ENCODE measurements at places on chromosomes 13 and 19.

GRCh38 chr13:40961826-40962225, 57.3 kb downstream of the ELF1 start:
- no peak for DNase-seq

DNA sequence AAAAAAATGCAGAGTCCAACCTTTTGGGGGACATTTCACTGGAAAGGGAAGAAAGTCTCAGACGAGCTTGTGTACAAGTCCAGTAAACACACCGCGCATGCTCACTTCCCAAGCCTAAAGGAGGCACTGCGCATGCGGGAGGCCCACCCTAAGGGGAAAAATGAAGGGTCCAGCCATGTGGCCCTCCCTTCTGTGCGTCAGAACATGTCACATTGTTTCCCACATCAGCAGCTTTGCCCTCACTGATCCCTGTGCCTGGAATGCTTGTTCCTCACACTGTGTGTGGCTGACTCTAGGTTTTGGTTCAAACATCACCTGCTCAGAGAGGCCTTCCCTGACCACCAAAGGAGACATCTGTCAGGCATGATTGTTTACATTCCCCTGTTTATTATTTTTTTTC, 4.4 kb downstream of the ELSPBP1 start:
- no peak for DNase-seq

GRCh38 chr19:39436350-39436716, 584 bp upstream of the RPS16 start:
- no peak for DNase-seq

- DNase-seq, result no peak
These were observed 75.1 kb downstream of the URI1 start for GRCh38 chr19:30017172-30017571.

- DNase-seq, result no peak
These were observed 13.3 kb upstream of the AKAP8L start for GRCh38 chr19:15432018-15432494.

DNA sequence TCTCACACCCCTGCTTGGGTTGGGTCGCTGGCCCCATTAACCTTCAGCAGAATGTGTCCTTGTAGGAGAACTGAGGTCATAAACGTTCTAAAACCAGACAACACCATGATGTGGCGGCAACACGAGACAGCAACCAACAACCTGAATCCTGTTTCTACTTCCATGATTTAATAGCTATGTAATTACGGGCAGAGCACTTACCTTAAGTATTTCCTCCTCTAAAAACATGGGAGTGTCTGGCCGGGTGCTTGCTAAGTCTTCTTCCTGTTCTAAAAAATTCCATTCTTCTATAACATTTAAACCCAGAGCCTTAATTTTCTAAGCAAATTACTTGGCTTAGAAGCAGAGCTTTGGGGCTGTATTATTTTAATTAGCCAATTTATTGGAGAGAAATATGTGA, 33.5 kb upstream of the IRS2 start:
- no peak for DNase-seq

DNA sequence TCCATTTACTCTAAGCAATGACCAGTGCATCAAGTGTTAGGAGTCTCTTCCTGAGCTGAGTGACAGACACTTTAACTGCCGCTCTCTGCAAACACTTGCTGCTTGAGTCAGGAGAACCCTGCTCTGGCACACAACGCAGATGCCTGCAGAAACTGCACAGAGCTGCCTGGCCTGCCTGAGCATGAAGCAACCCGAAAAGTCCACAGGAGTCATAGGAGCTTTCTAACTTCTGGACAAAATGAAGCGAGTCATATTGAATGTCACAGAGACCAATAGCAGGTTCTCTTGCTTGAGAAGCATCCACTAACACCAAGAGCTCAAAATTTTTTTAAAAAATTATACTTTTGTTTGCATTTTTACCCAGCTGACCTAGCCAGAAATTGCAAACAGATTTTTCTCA, 232.4 kb downstream of the LHFPL6 start:
- no peak for DNase-seq

DNA sequence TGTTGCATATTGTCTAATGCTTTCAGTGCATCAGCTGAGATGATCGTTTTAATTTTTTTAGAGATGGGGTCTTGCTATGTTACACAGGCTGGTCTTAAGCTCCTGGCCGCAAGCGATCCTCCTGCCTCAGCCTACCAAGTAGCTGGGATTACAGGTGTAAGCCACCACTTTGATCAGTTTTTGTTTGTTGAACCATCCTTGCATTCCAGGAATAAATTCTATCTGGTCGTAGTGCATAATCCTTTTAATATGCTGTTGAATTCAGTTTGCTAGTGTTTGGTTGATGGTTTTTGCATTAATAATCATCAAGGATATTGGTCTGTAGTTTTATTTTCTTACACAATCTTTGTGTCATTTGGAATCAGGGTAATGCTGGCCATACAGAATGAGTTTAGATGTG, 4.4 kb downstream of the ZNF211 start:
- DNase-seq, result no peak

DNA sequence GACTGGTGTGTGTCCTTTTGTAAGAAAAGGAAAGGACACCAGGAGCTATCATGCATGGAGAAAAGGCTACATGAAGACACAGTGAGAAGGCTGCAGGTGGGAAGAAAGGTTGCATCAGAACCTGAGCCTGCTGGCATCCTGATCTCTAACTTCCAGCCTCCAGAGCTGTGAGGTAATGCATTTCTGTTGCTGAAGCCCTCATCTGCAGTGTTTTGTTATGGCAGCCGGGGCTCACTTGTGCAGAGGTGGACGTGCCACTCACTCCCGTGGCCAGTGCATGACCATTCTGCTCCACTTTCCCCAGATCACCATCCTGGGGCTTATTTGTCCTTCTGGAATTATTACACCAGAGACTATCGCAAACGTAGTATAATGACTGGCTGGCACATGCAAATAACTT, 155.3 kb downstream of the IRS2 start:
- DNase-seq, result no peak

DNA sequence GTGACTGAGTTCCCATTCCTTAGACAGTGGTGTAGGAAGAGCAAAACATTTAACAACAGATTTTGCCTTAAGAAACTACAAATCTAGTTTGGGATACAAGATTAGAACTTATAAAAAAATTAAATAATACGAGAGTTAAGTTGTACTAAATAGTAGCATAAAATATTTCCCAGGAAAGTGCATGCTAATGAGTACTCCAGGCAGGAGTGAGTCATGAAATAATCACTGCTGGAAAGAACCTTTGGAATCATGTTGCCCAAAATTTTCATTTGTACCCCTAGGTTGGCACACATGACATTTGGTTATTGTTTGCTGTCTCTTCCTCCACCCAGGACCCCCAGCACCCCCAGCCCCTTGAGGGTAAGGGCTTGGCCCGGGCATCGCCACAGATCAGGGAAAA, 26.3 kb upstream of the KL start:
- DNase-seq, result no peak

DNA sequence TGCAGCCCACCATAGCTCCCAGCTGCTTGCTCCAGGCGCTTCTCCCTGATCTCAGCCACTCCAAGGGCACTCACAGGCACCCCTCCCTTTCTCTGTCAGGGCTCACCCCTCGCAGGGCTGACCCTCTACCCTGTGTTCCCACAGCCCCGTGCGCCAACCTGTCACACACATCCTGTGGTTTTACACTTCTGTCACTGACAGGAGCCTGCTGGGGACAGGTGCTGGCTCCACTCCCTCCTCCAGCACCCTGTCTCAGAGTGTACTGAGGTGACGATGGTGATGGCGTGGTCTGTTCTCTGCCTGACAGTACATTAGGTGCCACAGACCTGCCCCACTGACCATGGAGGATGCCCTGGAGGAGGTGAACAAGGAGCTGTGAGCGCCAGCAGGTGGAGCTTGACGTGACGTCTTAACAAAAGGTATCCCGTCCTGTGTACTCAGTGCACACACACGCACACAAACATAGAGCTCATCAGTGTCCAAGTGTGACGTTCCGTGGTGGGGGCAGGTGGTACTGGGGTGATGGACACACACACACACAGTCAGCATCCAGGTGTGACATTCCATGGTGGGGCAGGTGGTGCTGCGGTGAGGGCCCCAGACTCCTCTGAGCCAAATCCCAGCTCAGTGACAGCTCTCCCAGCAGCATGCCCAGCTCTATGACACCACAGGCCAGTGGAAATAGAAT, 20.9 kb downstream of the C19orf44 start:
- no peak for DNase-seq

- DNase-seq, result no peak
These were observed 8.2 kb downstream of the TMEM59L start for GRCh38 chr19:18620902-18621301.

Data from upper lobe of left lung (tissue), 6 donors.